ENCODE measurements at places on chromosomes 7 and 10.

GRCh38 chr10:114938856-114939193 is 830 bp downstream of the TRUB1 start:
- no peak for DNase-seq

- DNase-seq: no peak
Measured at GRCh38 chr7:158106272-158106671, 481.4 kb downstream of the PTPRN2 start.

DNA sequence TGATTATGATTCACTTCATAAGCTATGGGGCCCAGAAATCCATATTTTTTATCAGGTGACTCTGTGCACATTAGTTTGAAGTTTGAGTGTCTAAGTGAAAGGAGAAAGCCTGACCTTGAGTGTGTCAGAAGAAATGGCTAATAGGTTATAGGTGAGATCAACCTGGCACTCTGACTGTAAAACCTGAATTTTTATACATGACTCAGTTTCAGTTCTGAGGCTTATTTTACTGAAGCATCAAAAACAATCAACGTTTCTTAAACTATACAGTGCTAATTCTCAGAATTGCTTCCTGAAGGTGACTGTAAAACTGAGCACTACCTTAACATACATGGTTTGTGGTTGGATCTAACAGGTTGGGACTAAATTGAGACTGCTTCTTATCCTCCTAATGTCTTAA is 159.4 kb upstream of the AHR start:
- DNase-seq: no peak

DNA sequence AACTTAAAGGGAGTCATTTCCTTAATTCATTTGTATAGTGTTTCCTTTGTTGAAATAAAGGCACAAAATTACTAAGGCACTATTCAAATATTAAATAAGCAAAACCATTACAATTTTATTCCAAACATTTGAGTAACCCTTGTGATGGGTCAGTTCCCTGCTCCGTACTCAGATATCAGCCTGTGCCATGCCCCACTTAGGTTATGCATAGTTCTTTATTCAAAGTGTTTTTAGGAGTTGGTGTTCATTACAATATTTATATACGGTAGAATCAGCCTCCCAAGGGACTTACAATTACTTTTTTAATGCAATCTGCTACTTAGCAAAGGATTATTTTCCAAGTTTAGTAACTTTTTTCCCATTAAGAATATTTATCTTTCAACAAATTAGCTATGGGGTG is 119.3 kb upstream of the SEMA3D start:
- no peak for DNase-seq

DNA sequence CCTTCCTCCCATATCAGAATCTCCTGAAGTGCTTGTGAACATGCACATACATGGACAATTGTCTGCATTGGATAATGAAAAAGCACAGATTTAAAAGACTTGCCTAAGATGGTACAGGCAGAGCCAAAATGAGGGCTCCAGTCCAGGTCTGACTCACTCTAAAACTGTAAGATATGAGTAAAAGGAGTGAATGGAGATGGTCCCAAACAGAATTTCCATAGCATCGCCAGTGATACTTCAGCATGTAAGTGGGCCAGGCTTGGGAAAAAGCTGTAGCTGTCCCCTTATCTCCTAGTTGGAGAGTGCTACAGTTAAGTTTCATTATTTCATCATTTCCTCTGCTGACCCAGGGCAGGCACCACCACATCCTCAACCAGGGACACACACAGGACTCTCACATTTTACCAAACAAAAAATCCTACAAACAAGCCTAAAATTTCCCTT is 26.4 kb upstream of the IL6 start:
- DNase-seq: no peak

DNA sequence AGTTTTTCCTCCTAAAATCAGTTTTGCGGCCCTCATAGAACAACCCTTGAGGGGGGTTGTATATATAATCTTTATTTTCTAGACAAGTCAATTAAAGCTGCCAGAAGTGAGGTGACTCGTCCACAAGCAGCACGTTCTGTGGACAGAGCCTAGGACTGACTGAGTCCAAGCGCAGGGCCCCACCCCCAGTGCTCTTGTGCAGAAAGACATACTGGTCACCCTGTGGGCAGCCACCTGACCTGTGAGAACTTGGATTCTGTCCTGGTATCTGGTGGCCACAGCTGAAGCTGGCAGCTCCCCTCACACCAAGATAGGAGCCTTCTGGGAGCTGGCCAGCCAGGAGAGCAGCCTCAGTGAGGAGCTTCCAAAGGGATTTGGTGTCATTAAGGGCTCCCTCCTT is 89.3 kb downstream of the GRK5 start:
- DNase-seq: no peak

- no peak for DNase-seq
Measured at GRCh38 chr7:117068511-117069145, 115.3 kb downstream of the ST7 start.

DNA sequence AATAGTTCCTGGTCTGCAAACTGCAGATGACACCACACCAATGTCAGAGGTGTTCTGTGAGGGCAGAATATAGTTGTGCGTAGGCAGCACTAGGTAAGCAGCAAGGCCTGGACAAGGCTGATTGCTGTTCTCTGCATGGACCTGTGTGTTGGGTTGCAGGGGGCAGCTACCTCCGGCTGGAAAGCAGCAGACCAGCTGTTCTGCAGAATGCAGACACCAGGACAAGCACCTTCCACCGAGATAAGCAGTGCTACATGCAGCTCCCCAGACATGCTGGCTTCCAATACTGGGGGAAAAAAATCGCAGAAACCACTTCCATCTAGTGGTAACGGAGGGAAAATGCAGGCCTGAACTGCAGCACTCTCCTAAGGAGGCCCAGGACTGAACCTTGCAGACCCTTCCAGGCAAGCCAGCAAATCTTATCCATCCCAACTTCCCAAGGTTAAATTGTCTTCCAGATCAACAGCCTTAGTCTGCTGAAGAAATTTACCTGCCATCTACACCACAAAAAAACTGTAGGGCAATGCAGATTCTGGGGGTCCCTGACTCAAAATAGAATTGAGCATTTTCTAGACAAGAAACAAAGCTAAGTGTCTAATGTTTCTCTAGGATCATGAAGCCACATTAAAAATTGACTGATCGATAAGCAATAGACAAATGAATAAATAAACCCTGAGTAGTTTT is 50.5 kb upstream of the COBL start:
- DNase-seq: no peak
